IPS DF 6.9 (cell line): ENCODE measurements at places on chromosomes 13 and 19.

DNA sequence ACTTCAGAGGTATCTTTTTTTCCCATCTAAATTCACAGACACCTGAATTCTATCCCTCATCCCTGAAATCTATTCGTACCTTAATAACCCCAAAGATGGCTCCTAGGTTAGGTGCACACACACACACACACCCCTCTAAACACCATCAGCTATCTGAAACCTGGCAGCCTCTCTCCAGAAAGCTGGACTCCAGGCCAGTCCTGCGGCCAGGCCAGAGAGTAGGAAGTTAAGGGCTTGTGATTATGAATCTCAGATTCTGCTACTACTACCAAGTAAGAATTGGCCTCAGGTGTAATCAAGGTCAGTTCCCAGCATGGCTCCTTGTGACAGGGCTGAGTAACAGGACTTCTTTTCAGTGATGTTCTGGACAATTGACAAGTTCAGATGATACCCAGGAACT is 244.2 kb upstream of the SERP2 start:
- DNase-seq = no peak

DNA sequence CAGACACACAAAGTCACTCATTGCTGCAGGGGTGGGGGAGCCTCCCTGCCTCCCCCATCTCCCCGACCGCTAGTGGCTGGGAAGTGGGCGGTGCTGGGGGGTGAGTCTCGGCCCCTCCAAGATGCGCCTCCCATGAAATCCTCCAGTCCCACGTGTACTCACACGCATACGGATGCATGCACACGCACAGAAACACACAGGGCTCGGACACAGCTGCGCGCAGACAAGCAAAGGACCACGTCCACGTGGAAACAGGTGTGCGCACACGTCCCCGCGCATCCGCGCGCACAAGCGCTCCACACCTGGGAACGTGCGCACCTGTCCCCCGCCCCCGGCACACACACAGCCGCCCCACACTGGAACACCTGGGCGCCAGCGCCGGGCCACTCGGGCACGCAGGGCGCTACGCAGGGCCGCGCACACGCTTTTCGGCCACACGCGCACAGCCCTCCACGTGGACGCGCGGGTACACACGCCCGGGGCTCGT is 687 bp downstream of the MATK start:
- no peak for DNase-seq

GRCh38 chr19:41351339-41352245 is 2.1 kb downstream of the TGFB1 start:
- DNase-seq = no peak

GRCh38 chr19:53466726-53467484 is 628 bp upstream of the ZNF813 start:
- no peak for DNase-seq

DNA sequence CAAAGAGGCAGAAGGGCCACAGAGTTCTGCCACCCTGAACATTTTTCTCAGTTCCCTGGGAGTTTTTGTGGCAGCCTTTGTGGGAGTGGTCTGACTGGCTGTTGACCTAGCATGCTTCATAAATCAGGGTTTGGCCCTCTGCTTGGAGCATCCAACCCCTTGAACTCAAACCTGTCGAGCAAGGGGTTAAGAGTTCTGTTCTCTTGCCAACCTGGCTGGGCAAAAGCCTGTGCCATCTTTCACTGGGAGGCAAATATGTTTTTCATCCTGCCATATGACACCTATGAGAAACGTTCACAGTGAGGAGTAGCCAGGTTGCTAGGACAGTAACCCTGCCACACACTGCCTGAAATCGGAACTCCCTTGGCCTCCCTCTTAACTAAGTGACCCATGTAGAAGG is 7.7 kb upstream of the TEX26 start:
- DNase-seq = no peak

DNA sequence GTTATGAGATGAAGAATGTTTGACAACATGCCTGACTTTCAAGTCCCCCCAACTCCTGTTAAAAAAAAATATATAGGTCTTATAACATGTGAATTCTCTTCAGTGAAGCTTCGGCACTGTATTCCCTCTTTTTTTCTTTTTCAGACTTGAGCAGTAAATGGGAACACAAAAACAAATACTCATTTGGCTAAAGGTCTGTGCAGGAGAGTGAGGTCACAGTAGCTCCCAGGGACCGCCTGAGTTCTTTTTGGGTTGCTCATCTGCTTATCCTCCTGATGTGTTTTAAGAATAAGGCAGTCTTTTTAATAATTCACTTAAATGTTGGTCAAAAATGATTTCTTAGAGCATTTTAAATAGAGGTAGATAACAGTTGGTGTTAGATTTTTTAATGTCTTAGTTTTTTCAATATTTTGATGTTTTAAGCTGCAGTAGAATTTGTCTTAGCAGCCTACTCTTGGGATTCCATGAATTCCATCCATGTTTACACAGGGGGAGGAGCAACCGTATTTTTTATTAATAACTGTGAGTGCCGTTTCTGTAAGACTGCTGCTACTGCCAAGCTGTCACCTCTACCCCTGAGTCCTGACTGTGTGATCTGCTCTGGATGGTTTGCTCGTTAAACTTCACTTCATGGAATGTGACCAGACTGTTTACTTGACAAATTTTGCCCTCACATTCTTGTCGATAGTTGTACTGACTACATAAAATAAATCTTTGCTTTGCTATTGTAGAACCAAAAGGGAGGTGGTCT is 14.9 kb downstream of the HNRNPM start:
- DNase-seq = no peak

DNA sequence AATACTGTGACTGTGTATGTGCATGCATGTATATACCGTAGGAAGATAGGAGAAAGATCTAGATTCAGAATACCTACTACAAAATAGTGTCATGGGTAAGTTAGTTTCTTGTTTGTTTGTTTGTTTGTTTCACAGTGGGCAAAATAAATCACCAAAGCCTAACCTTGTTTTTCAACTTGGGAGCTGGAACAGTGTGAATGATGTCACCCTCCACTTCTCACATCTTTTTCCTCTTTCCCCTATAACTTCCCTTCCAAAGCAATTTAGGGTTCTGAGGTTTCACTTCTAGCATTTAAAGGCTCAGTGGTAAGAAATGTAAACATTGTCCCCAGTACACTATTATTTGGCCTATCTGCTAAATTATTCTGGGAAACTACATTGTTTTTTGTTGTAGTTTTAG is 5.4 kb downstream of the KCTD4 start:
- no peak for DNase-seq

DNA sequence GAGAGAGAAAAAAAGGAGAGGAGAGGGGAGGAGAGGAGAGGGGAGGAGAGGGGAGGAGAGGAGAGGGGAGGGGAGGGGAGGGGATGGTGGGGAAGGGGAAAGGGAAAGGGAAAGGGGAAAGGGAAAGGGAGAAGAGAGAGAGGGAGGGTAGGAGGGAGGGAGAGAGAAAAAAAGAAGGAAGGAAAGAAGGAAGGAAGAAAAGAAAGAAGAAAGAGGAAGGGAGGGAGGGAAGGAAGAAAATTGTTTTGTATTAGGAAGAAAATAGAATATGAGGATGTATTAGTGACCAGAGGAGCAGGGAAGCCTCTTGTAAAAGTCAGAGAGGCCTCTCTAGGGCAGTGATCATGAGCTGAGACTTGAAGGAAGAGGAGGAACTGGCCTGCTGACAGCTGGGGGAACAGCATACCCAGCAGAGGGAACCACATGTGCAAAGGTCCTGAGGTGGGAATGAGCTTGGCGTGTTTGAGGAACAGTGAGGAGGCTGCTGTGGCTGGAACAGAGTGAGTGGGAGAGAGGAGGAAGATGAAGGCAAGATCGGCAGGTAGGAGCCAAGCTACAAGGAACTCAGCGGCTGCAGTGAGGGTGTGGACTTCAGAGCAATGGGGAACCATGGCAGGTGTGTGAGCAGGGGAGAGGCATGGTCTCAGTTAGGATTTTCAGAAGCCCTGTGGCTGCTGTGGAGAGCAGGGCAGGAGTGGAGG is 9.6 kb upstream of the KCNN1 start:
- no peak for DNase-seq
